SJCRH30 (cell line): ENCODE measurements at places on chromosomes 1 and 21. TPM values are rescaled to one million over a fixed set of nuclear protein-coding genes. Genes with fewer than 3 reads are reported as not detected.

GRCh38 chr1:70667494-70668170 lies 256.6 kb downstream of the CTH start:
- no peak for DNase-seq

DNA sequence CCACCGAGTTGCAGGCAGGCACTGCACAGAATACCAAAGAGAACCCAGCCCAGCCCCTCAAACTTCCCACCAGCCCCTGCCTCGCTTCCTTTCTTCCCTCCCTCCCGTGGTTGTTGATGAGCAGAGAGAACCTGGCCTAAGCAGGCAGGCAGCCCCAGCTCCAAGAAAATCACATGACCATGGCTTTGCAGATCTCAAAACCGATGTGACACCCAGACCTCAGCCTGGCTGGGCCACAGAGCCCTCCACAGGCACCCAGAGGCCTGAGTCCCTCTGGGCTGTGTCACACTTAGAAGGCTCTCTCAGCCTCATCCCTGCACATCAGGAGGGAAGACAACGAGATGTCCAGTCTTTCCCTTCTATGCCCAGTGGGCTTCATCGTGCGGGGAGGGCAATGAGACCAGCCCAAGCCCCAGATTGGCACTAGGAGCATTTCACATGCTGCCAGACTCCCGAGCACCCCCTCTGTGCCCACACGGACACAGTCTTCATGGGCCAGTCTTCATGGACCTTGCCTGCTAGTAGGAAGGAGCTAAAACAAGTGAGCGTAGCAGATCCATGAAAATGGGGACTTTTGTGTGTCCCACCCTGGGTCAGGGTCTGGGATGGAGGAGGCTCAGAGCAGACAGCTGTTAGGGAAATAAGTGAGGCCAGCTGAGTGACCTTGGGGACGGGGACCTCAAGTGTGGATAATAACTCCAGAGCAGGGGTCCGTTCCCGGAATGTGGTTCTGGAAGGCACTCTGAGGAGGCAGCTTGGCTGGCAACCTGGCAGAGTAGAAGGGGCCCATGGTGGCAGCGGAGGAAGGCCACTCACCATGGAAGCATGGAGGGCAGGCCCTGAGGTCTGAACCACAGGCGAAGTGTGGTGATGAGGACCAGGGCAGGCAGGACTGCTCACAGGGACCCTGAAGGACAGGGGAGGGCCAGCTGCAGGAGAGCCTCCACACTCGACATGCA lies 204.4 kb upstream of the VAMP3 start:
- DNase-seq, result no peak

GRCh38 chr1:938711-939489 lies 15.2 kb downstream of the SAMD11 start:
- DNase-seq, result no peak

GRCh38 chr1:3717041-3717714 lies 35.1 kb upstream of the CCDC27 start:
- no peak for DNase-seq

GRCh38 chr1:77010937-77011336 lies 143.7 kb downstream of the ST6GALNAC5 start:
- no peak for DNase-seq

GRCh38 chr1:25563330-25564215 lies 20.2 kb downstream of the LDLRAP1 start:
- no peak for DNase-seq

GRCh38 chr1:98939471-98939870 lies 65.2 kb downstream of the PLPPR5 start:
- DNase-seq, result no peak

NUDT4B gene
- 5.8 and 7.3 TPM in 2 replicates for total RNA-seq

OR10K2 gene
- not detected in 2 replicates for total RNA-seq

SMYD2 gene
- 34.8 and 37.2 TPM in 2 replicates for total RNA-seq

GRCh38 chr1:5329068-5329739 lies 663.0 kb downstream of the NPHP4 start:
- no peak for DNase-seq

UQCRH gene
- total RNA-seq, result 828 and 880 TPM in 2 replicates

SH2D1B gene
- total RNA-seq, result 0.08 TPM in 1 of 2 replicates, not detected in the other

DNA sequence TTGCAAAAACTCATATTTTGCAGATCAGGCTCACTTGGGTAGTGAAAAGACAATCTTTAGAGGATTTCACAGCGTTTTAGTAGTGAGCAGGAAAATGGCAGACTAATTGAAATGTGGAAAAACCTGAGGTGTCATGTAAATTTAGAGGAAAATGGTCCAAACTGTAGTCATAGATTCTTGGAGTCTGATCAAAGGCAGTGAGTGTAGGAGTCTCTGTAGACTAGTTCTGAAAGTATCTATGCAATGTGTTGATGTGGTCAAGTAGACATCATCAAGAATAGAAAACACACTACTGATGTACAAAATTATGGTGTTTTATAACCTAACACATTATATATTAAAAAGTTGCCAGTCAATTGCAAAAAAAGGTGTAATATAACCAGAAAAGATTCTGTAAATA lies 143.2 kb upstream of the C1orf105 start:
- DNase-seq, result no peak

GRCh38 chr1:54200519-54200997 lies 591 bp downstream of the MRPL37 start:
- no peak for DNase-seq
